ENCODE measurements at places on chromosomes 3 and 15.

DNA sequence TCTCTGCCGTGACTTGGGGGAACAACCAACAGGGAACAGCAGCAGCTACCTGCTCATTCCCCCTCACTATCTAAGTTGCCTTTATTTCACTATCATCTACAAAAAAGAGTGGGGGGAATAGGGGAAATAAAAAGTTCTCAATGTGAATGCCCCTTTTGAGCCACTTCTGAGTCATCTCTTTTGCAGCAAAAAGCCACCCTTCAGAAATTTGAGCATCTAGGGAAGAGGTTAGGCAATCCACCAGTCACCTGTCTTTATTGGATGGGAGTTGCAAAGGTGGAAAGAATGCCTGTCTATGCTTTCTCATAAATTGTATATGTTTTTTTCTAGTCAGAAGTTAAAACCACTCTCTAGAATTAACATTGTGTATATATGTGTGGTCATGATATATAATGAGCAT is 41.1 kb downstream of the GPD1L start:
- no peak for DNase-seq

- no peak for DNase-seq
Observed at GRCh38 chr3:55750525-55750924, 263.4 kb upstream of the WNT5A start.

- no peak for DNase-seq
Observed at GRCh38 chr15:71892335-71892734, 82.0 kb downstream of the NR2E3 start.

GRCh38 chr3:140573011-140573410 is 104.9 kb upstream of the TRIM42 start:
- DNase-seq = no peak

GRCh38 chr3:12237912-12238650 is 50.8 kb upstream of the PPARG start:
- no peak for DNase-seq

GRCh38 chr3:124784686-124785382 is 54.6 kb downstream of the UMPS start:
- no peak for DNase-seq

- DNase-seq = no peak
Observed at GRCh38 chr3:23808525-23808924, 2.8 kb downstream of the UBE2E1 start.

GRCh38 chr15:96076350-96076749 is 254.2 kb upstream of the NR2F2 start:
- no peak for DNase-seq

GRCh38 chr3:17841190-17841828 is 98.9 kb upstream of the TBC1D5 start:
- peak; percentile 26 for DNase-seq

- DNase-seq = no peak
Observed at GRCh38 chr15:70558406-70559264, 204.7 kb downstream of the UACA start.

GRCh38 chr3:156749244-156749643 is 74.9 kb downstream of the TIPARP start:
- no peak for DNase-seq

DNA sequence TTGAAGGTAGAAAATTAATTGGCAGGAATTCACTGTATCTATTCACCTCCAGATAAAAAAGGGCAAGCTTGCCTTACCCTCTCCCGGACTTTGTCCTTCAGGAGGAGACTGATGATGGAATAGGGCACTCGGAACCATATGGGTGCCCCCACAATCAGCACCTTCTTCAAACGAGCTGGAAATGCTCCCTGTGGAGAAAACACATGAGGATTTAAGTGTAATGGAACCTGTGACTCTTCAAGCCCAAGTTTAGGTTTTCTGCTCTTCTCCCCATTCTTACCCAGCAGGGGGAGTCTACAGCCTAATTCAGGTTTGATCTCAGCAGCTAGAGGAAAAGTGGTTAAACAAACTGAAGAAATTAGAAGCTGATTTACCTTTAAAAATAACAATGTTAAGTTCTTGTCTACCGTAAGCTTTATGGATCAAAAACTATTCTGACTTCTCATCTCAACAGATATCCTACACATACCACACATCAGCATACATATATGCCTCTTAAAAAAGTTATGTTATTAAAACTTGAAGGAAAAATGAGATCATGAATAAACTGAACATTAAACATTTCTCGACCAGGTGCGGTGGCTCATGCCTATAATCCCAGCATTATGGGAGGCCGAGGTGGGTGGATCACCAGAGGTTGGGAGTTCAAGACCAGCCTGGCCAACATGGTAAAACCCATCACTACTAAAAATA is 57.5 kb upstream of the SIN3A start:
- DNase-seq = no peak

GRCh38 chr3:164832216-164832615 is 246.1 kb downstream of the SI start:
- DNase-seq = no peak

GRCh38 chr3:36823806-36824205 is 59.5 kb upstream of the DCLK3 start:
- no peak for DNase-seq

DNA sequence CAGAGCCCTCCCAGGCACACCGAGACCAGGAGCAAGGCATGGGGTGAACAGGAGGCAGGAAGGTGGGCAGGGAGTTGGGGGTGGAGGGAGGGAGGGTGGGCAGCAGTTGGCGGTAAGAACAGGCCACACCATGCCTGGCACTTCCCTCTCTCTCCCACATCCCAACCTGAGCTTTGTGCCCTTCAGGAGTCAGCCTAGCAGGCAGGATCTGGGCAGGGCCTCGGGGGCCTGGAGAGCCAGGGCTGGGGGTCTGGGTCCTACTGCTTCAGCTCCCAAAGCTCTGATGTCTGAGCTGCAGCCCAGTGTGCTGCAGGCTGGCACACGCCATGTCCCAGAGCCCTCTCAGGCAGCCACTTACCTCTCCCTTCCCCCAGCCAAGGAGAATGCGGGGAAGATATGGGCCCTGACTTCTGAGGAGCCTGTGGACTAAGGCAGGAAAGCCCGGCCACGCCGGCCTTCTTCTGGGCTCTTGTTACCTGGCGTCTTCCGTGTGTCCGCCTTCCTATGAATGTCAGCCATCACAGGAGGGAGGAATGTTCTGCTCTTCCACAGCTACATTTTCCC is 2.9 kb upstream of the MYL3 start:
- DNase-seq = no peak

DNA sequence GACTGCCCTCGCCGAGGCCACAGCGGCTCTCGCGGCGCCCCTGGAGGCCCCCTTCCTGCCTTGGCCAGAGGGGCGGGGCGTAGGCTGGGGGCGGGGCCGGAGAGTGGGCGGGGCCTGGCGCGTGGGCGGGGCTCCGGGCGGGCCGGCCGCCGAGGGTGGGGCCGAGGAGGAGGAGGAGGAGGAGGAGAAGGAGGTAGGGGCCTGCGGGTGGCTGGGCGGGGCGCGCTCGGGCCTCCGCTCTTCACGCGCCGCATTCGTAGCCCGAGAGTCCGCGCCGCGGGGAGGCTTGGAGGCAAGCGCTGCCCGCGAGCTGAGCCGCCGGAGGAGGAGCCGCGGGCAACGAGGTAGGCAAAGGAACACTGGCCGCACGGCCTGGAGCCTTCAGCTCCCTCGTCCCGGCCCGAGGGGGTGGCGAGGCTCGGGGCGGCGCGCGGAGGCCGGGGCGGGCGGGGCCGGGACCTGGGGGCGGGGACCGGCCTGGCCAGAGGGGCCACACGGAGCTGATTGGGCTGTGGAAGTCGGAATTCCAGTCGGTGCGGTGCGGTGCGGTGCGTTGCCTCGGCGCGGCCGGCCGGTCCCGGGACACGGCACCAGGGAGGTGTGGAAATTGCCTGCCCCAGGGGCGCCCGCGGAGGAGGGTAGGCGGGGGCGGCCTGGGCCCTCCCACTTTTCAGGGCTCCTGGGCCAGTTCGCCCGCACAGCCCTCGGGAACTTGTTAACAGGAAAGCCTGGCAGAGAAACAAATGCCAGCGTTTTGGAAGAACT is at the start of gene PPP2R3A:
PPP2R3A (plus strand) TSS at position 223 of the 765 bp plus-strand sequence. CDS start 35,771 bp downstream, outside the sequence.
- peak; percentile 13 for DNase-seq

DNA sequence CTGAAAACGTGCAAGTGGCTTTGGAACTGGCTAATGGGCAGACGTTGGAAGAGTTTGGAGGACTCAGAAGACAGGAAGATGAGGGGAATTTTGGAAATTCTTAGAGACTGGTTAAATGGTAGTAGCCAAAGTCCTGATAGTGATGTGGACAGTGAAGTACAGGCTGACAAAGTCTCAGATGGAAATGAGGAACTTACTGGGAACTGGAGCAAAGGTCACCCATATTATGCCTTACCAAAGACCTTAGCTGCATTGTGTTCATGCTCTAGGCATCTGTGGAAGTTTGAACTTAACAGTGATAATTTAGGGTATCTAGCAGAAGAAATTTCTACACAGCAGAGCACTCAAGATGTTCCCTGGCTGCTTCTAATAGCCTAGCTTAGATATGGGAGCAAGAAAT is 28.6 kb upstream of the SERPINI2 start:
- DNase-seq = no peak

GRCh38 chr3:15443826-15444524 is 16.6 kb downstream of the EAF1 start:
- DNase-seq = no peak

GRCh38 chr3:138984816-138985215 is 21.3 kb downstream of the PRR23A start:
- no peak for DNase-seq

- no peak for DNase-seq
Observed at GRCh38 chr3:127678315-127678599, 5.5 kb downstream of the ABTB1 start.

DNA sequence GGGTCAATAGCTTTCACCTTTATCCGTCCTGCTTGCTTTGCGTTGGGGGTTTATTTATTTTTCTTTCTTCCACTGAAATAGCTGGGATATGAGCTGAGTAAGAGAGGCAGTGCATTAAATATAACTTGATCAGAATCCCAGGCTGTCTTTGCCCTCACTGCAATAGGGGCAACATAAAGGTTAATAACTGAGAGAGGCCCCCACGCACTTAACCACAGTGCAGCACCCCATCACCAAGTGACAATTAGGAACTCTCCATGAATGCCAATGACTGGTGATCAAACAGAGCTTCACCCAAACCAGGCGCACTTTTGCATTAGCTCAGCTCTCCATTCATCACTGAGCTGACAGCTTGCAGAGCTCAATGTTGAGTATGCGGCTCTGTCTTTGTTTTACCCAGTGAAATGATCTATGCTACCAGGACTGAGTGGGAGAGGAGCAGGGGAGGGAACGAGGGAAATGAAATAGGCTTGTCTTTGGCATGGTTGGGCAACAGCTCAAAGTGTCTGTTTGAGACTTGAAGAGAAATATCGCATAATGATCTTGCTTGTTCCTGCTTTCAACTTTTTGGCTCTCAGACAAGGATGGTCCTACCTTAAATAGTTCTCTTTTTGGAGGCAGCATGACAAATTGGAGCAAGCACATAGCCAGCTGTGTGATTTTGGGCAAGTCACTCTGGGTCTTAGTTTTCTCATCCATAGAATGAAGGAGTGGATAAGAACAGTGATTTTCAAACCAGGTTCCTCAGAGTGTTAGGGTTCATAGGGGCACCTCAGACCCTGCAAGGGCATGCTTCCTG is 14.5 kb upstream of the GLCE start:
- DNase-seq = no peak

GRCh38 chr15:100168787-100169186 is 173.0 kb downstream of the ADAMTS17 start:
- DNase-seq = no peak

DNA sequence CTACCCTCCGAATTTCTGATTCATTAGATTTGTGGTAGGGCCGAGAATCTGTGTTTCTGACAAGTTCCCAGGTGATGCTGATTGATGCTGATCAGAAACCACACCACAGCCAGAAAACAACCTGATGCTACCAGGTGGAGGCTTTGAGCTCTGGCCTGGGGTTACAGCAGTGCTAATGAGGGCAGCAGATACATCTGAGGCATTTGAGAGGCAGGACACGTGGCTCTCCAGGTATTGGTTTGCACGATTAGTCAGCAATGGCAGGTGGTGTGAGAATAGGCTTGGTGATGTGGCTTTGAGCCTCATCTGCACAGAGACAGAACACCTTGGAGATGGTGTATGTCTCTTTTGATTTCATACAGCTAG is 78.8 kb upstream of the THBS1 start:
- no peak for DNase-seq

- DNase-seq = no peak
Observed at GRCh38 chr3:125386811-125387210, 11.7 kb upstream of the ZNF148 start.

- no peak for DNase-seq
Observed at GRCh38 chr3:169152319-169152718, 511.2 kb downstream of the MECOM start.

- no peak for DNase-seq
Observed at GRCh38 chr3:142077155-142077858, 72.0 kb downstream of the TFDP2 start.

DNA sequence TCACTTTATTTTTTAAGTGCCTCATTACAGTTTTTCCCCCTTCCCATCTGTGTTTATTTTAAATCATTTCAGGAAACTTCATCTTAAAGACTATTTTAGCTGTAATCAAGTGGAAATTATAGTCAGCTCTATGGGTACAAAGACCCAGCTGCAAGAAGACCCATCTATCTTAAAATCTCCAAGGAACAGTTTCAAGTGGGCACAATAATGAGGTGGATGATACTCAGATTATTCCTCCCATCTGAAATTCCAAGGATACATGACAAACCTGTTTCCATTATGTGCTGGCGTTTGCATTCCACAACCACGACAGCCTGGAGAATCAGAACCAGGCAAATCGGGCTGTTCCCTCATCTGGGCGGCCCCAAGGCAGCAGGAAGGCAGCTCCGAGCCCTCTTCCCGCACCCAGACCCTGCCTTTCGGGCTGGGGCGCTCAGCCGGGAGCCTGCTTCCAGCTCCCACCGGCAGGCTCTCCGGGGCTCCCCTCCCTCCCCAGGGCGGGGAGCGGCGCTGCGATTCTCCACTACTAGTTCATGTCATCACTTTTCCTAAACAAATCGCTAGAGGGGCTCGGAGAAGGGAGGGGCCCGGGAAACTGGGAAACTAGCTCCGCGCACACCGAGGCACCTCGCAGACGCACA is at the start of gene MGLL:
MGLL (minus strand) TSS at position 475 of the 641 bp plus-strand sequence; CDS start at position 278, 197 bp downstream.
- no peak for DNase-seq

- no peak for DNase-seq
Observed at GRCh38 chr3:64895106-64895990, 207.5 kb upstream of the ADAMTS9 start.

DNA sequence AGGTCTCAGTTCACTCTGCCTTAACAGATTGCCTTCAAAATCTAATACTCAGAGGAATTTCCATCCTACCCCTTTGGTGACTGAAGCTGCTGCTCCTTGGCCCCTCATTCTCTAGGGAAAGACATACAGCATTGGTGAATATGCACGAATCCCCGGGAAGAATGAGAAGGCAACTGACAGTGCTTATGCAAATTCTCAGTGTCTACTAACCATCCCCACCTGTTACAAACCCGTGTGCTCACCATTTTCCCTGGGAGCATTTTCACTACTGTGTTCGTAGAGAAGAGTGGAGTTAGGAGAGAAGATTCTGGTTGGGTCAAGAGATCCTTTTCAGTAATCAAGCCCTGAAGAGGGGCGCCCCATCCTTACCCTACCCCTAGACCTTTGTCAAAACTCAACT is 37.7 kb downstream of the SYNM start:
- no peak for DNase-seq

- DNase-seq = peak; percentile 44
Observed at GRCh38 chr15:99123713-99124451, 19.0 kb downstream of the SYNM start.

GRCh38 chr3:184116017-184116416 is 19.1 kb upstream of the EIF2B5 start:
- DNase-seq = no peak
